Large intestine (tissue), 12 donors: ENCODE measurements at places on chromosomes 6 and 20.

DNA sequence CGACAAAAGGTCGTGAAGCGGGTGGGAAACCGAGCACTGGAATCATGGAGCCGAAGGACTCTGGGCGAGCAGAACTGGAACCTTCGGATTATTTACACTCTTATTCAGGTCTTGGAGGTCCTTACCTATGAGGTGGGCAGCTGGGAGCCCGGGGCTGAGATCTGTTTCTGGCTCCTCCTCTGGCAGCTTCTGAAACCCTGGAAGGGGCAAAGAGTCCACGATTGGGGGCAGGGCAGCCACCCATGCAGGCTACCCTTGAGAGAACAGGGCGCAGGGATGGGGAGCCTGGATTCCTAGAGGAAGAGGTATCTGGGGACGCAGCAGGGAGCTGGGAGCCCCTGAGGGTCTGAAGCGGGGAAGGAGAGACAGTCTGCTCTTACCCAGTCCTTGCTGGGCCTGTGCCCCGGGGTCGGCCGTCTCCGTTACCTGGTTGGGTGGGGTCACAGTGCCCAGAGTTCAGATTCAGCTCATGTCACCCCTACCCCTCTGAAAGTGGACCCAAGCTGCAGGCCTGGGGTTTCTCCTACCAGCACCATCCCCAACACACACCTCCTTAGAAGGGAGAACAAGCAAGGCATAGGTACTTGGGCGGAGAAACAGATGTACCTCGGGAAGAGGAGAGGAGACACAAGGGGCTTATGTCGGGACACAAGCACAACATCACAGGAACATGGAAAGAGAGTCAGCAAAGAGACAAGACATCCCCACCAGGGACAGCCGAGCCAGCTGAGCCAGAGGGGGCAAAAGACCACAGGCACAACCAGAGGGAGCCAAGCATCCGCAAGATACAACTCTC lies 592 bp downstream of the LTB start:
- DNase-seq = no peak

GRCh38 chr6:168016176-168016620 lies 18.7 kb downstream of the KIF25 start:
- DNase-seq = no peak

DNA sequence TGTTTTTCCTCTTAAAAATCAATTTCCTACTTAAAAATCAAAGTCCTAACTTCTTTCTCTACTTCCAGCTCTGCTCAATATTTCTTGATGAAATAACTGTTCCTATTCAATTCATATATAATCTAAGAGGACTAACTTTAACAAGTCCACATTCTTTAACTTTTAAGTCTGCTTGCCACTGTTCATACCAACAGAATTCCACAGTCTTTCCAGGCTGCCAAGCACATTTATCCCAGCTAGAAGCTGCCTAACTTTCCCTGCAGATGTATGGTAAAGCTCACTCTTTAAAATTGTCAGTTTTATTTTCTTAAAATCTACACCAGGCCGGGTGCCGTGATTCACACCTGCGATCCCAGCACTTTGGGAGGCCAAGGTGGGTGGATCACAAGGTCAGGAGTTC lies 11.5 kb downstream of the CALHM6 start:
- no peak for DNase-seq

- DNase-seq = no peak
Measured at GRCh38 chr6:14734416-14735340, 511.2 kb upstream of the JARID2 start.

- DNase-seq = no peak
Measured at GRCh38 chr6:132132422-132132821, 181.2 kb upstream of the CCN2 start.

GRCh38 chr6:116301104-116301503 lies 21.4 kb upstream of the TSPYL1 start:
- DNase-seq = no peak

DNA sequence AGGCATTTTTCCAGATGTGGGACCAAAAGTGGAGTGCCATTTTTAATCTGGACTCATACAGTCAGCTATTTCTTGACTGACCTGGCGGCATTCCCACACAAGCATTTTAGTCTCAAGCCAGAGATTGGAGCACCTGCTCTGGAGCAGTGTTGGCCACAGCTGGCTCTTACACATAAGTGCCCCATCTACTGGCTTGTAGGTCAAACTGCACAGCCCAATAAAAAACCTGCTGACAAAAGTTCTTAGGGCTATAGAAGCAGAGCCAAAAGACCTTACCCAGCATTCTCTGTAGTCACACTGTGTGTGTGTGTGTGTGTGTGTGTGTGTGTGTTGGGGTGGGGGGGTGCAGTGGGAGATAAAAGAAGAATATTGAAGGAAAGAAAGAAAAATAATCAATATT lies 38.6 kb upstream of the SENP6 start:
- no peak for DNase-seq

- DNase-seq = no peak
Measured at GRCh38 chr6:20574355-20574754, 40.1 kb downstream of the CDKAL1 start.

- no peak for DNase-seq
Measured at GRCh38 chr20:18103497-18103896, 34.2 kb upstream of the KAT14 start.

- no peak for DNase-seq
Measured at GRCh38 chr6:24614043-24614420, 32.0 kb downstream of the KIAA0319 start.
